ENCODE measurements at places on chromosomes 6 and 20.
A peak's percentile ranks its signal among the peaks of the same experiment; 100 is the strongest.

GRCh38 chr6:90385759-90386313 is 89.2 kb upstream of the BACH2 start:
- DNase-seq = no peak

- no peak for DNase-seq
Measured at GRCh38 chr20:23612396-23612795, 6.7 kb upstream of the CST9 start.

GRCh38 chr6:11921017-11921438 is 91.1 kb upstream of the HIVEP1 start:
- DNase-seq = no peak

- DNase-seq = no peak
Measured at GRCh38 chr6:160357088-160357487, 8.9 kb downstream of the SLC22A3 start.

GRCh38 chr6:149221774-149222070 is 95.8 kb upstream of the TAB2 start:
- no peak for DNase-seq

GRCh38 chr20:14616003-14616402 is 278.6 kb upstream of the FLRT3 start:
- DNase-seq = no peak

DNA sequence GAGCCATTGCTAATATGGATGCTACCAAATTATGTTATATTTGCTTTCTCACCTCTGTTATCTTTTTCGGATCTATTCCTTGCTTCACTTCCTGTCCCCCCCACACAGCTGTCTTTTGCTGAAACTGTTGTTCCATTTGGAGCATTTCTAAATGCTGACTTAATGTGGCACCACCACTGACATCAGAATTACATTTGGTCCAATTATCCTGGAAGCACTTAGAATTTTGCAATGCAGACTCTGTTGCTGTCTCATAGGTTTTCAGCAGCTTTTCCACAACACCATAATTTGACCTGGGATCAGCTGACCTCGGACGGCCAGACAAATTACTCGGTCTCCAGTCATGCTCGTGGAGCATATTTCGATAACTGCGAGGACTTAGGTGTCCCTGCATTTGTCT is 12.8 kb downstream of the KIAA0408 start:
- DNase-seq = no peak

GRCh38 chr20:58826271-58826670 is 24.4 kb downstream of the GNAS-AS1 start:
- no peak for DNase-seq

- no peak for DNase-seq
Measured at GRCh38 chr6:72551470-72551869, 70.4 kb upstream of the KCNQ5 start.

- no peak for DNase-seq
Measured at GRCh38 chr6:29816030-29816429, 11.6 kb upstream of the HLA-G start.

DNA sequence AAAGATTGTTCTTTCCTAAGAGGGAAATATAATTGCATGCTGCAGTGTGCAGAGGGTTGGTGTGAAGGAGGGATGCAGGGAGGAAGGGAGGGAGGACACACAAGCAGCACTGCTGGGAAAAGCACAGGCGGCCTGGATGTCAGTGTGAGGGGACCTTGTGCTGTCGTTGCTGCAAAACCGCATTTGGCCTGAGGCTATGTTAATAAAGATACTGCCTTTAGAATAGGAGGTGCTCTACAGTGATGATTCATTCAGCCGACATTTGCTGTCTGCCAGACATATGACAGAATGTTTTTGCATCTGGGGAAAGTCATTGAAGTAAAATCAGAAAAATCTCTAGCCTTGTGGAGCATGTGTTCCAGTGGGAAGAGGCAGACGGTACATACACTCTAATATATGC is 50.5 kb upstream of the TRIM26 start:
- no peak for DNase-seq

DNA sequence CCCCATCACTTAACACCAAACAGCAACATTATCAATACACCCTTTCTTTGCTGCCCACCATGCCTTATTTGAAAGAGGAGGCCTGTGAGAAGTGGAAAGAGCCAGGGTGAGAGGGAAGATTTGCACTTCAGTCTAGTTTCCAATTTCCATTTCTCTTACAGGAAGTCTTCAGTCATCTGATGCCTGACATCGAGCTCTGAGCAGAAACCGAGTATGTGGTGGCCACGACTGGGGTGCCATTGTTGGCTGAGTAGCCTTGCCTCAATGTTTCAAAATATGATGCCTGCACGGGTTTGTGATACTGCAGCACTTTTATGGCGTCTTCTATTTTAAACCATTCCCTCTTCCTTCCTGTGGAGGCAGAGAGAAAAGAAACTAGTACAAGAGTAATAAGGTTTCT is 39.8 kb upstream of the SMIM29 start:
- DNase-seq = no peak

DNA sequence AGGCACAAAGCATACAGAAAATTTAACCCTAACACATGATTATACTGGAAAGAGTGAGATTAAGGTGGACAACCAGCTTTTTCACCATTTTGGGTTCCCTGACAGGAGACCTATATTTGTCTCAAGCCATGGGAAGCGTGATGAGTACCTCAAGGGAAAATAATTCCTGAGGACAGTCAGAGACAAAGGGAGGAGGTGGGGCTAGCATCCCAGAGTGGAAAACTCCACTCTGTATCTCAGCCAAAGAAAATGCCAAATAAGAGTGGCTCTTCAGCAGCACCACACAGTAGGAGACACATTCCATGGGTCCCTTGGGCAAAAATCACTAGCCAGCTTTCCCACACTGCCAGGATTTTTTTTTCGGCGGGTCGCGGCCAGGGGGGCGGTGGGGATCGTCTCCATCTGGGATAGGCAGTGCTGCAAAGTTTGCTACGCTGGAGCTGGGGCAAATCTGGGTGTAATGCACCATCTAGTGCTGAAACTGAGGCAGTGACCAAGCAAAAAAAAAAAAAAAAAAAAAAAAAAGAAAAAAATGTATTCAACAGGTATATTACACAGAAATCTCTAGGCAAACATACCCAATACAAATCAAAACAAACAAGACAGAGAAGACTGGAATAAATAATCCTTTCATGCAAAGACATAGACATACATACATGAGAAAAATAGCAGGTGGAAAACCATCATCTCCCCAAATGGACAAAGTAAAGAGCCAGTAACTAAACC is 77.3 kb upstream of the SLC35F1 start:
- DNase-seq = no peak

DNA sequence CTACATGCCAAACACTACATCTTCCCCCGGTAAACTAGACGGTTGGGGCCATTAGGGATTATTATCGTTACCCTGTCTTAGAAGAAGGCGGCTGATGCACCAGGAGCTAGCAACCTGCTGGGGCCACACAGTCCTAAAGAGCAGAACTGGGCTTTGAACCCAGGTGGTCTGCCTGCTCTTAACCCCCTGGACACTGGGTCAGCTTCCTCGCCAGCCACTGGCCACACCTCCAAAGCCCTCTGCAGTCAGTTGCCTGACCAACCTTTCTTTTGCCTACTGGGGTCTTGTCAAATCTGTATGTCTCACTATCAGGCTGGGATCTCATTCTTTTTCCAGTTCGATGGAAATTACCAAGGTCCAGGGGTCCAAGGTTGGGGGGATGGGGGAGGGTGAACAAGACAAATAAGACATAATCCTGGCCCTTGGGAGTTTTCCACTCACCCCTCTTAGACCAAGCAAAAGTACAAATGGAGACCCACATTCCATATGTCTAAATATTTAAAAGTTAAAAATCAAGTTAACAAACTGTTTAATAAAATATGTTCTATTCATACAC is 34.0 kb upstream of the FOXP4 start:
- DNase-seq = no peak

DNA sequence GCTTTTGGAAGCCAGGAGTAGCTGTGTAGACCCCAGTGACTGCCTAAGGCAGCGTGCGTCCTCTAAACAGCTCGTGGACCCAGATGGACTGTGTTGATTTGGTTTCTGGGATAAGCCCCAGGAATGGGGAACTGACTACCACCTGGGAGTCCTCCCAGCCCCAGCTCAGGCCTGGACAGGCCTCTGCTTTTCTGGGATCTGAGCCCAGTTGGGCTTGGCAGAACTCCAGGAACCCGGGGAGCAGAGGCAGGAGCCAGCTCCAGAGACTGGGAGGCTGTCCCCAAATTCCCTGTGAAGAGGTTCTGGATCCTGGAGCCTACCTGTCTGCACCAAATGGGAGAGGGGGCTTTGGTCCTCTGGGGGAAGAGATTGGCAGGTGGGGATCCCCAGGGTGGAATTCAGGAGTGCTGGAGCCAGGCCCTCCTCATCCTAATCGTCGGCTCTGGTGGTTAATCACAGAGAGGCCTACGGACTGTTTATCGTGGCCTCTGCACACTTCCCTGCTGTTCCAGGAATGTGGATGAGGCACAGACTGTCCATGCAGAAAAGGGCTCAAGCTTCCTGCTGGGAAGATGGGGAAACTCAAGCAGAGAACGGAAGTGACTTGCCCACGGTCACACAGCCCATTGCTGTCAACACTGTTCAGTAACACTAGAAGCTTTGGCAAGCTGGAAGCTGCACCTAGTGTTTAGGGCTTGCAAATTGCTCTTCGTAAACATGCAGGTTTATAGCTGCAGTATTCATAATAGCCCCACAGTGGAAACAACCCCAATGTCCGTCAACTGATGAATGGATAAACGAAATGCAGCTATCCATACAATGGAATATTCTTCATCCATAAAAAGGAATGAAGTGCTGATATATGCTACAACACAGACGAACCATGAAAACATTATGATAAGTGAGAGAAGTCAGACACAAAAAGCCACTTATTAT is 100.6 kb downstream of the KCNB1 start:
- DNase-seq = no peak

DNA sequence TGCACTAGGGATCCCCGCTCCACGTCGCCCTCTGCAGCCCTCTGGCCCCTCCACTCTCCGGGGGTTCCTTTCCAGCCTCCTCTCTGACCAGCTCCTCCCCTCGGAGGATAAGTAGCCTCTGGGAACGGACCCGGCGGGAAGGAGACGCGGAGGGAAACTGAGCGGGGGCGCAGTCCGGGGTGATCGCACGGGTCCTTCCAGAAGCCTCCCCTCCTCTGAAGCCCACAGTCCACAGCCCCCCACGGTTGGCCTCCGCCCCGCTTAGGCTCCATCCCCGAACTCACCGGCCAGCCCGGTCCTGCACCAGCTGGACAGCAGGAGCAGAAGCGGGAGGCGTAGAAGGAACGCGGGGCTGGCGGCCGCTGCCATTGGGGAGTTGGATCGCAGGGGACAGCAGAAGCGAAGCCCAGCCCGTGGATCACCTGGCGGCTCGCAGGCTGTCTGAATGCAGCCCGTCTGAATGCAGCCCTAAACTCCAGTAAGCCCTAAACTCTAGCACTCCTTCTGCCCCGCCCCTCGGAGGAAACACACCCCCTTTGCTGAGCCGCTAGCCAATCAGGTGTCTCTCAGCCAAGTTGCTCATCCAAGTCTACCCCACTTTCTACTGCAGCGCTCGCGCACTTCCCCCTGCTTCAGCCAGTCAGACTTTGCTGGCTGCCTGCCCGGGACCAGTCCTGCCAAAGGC is at the start of gene RAET1G:
Gene RAET1G, minus strand, starts transcription at position 480 of the 685 bp plus-strand sequence. Its CDS starts 111 bp downstream, at position 369.
- peak; percentile 87 for DNase-seq

DNA sequence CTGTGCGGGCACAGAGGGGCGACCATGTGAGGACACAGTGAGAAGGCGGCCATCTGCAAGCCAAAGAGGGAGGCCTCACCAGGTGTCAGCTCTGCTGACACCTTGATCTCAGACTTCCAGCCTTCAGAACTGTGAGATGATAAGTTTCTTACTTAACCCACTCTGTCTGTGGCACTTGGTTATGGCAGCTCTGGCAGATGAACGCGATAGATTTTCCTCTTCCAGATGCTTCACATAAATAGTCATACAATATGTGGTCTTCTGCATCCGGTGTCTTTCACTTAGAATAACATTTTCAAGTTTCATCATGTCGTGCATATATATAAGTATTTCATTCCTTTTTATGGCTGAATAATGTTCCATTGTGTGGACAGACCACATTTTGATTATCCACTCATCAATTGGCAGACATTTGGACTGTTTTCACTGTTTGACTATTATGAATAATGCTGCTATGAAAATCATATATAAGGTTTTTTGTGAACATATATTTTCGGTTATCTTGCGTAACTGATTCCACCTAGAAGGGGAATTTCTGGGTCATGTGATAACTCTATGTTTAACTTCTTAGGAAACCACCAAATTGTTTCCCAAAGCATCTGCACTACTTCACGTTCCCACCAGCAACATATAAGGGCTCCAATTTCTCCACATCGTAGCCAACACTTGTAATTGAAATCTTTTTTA is 30.2 kb downstream of the PRR18 start:
- DNase-seq = no peak

GRCh38 chr20:13098720-13099355 is 90.1 kb downstream of the SPTLC3 start:
- no peak for DNase-seq

DNA sequence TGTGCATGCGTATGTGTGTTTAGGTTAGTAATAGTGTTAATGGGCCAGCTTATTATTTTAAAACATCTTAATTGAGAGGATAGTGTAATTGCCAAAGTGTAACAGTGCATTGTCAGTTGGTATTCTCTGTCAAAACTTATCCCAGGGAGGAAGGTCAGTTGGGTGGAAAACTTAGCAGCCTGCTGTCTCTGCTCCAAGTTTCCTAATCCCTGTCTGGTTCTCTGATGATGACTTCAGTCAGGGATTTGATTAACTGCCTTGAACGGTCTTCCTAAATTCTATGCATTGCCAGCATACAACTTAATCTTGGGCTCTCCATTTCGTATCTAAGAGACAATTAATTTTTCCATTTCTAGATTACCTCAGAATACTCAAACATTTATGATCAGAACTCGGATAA is 51.1 kb downstream of the L3MBTL3 start:
- DNase-seq = no peak

DNA sequence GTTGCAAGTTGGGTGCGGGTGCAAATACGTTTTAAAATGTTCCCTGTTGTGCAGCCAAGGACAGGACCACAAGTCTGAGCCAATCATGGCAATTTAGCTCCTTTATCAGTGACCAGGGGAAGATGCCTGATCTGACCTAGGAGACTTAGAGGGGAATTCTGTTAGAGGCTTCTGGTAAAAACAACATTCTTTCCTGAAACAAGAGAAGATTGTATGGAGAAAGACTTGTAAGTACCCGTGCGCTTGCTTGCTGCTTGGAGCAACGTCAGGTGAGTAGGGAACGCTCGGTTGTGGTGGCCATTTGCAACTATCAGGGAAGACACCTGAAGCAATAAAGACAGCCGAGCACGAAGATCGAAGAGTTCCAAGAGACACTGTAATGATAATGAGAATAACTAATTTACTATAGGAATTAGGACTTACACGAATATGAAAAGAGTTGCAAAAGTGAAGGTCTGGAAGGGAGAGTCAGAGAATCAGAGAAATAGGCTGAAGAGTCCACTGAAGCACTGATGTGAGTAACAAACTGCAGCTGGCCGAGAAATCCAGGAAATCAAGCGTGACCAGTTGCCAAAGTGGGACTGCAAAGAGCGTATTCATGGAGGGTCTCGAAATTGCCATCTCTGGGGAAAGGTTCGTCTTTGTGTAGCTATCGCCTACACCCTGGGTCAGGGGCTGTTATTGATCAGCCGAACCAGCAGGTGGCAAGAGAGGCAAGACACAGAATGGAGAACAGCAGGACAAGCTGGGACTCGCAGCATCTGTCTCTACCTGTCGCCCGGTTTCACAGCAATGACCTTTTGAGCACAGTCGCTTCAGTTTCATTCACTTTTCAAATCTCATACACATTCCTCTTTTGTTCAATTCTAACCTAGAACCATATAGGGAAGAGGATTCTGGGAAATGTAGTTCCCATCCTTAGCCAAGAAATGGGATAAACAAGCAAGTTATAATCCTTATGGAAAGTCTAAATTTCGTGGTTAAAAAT is 26.1 kb downstream of the LOC128125822 start:
- DNase-seq = no peak

GRCh38 chr6:37005061-37005810 is at the start of gene FGD2:
Gene FGD2 (plus strand): TSS chr6:37005655. CDS start chr6:37005818, 163 bp downstream.
- no peak for DNase-seq

All from omental fat pad (tissue), 4 donors.